Renal cortex interstitium (tissue), 15 donors: ENCODE measurements at places on chromosomes 7 and 10. TPM values are rescaled to one million over a fixed set of nuclear protein-coding genes. Genes with fewer than 3 reads are reported as not detected.

The HELLS gene
- polyA plus RNA-seq: 38.5 TPM

The ZYX gene
- polyA plus RNA-seq: 96.0 TPM

The WEE2 gene
- 0.33 TPM for polyA plus RNA-seq

The BLOC1S2 gene
- 46.2 TPM for polyA plus RNA-seq

DNA sequence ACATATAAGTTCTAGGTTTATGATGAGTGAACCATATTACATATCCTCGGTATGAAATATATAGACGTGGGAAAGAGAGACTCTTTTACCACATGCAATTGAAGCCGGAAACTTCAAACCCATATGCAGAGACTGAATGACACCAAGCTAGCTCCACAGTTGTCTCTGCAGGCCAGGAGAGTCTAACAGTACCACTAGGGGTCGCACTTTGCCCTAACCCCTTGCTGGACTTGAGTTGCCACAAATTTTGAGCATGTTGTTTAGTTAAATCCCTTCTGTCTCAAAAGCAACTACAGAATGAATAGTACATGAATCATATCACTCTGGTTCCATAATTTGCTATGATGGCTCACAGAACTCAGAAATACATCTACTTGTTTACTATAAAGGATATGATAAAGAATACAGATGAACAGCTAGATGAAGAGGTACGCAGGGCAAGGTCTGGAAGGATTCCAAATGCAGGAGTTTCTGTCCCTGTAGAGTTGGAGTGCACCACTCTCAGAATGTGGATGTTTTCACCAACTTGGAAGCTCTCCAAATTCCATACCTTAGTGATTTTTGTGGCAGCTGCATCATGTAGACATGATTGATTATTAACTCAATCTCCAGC lies 112.4 kb upstream of the YAE1 start:
- DNase-seq: no peak

DNA sequence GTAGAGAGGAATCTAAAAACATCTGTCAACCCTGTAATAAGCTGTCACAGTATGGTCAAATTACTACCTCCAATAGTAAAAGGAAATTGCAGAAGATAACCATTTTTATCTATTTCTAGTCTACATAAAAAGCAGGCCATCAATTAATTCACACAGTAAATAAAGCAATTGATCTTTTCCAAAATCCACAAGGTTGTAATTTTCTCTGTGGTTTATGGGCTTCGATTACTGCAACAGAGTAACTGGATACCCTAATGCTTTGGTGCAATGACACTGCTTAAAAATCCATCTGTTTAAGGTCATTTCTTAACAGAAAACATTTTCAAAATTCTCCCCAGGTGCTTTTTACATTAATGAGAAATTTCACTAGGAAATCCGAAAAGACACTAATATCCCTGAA lies 23.9 kb downstream of the ESYT2 start:
- no peak for DNase-seq

GRCh38 chr7:76352193-76352592 lies 6.6 kb downstream of the YWHAG start:
- no peak for DNase-seq

GRCh38 chr10:5563991-5564536 lies 39.3 kb downstream of the CALML3 start:
- no peak for DNase-seq
